ENCODE measurements at places on chromosomes 3 and 15. TPM values are rescaled to one million over a fixed set of nuclear protein-coding genes. Genes with fewer than 3 reads are reported as not detected.

Gene LRRN1
- 0.16 TPM for total RNA-seq

Gene UBA3
- 53.6 TPM for total RNA-seq

Gene MAGEL2
- total RNA-seq, result 0.33 TPM

Gene FAM3D
- 0.36 TPM for total RNA-seq

Gene CACNA2D3
- total RNA-seq, result 4.6 TPM

Gene MME
- total RNA-seq, result 1.1 TPM

Gene CPLX3
- total RNA-seq, result not detected

Gene KLHL25
- 9.0 TPM for total RNA-seq

Gene THRB
- total RNA-seq, result 29.7 TPM

Gene ZPLD1
- total RNA-seq, result 0.36 TPM

Gene CD96
- not detected for total RNA-seq

Gene AADAC
- not detected for total RNA-seq

Gene TGM5
- total RNA-seq, result not detected

Gene CD86
- 5.8 TPM for total RNA-seq

Gene SV2B
- total RNA-seq, result 5.0 TPM

Gene ISLR2
- 0.68 TPM for total RNA-seq

Gene SKOR1
- not detected for total RNA-seq

Gene FBXO40
- not detected for total RNA-seq

Gene PLSCR5
- total RNA-seq, result not detected

Gene PLSCR4
- 67.4 TPM for total RNA-seq

Gene CD276
- 59.8 TPM for total RNA-seq

Gene LTF
- not detected for total RNA-seq

Gene PTH1R
- total RNA-seq, result 4.6 TPM

Gene GCNT3
- total RNA-seq, result 0.36 TPM

Gene CILP
- total RNA-seq, result 205 TPM

Gene SHF
- total RNA-seq, result 28.5 TPM

Gene AP4E1
- total RNA-seq, result 7.8 TPM

Gene YEATS2
- 14.3 TPM for total RNA-seq

Gene ITPKA
- total RNA-seq, result not detected

Gene ITIH1
- not detected for total RNA-seq
